ENCODE measurements at places on chromosomes 1 and 21. TPM values are rescaled to one million over a fixed set of nuclear protein-coding genes. Genes with fewer than 3 reads are reported as not detected.
A peak's percentile ranks its signal among the peaks of the same experiment; 100 is the strongest.

The GUCA2B gene
- total RNA-seq: not detected

The CLCNKA gene
- not detected for total RNA-seq

The TTC39A gene
- 0.40 TPM for total RNA-seq

- no peak for DNase-seq
These were observed 34.5 kb upstream of the NIBAN1 start for GRCh38 chr1:185008838-185009237.

DNA sequence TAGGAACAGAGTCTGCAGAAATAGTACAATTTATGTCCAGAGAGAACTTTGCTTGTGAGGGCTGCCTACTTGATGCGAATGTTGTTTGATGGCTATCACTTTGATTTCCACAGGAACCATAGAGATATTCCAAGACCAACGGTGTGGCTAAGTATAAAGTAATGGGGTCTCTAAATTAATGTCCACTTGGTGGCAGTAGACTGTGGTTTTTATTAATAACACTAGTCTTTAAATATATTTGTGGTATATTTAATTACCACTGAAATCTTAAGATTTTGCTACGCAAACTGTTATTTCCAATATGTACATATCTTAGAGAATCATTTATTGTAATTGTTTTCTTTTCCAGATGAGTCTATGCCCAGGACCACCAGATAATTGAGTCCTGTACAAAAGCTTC is 647.9 kb downstream of the PLA2G4A start:
- DNase-seq: no peak

- no peak for DNase-seq
These were observed 22.8 kb upstream of the TSPEAR start for GRCh38 chr21:44734026-44734745.

DNA sequence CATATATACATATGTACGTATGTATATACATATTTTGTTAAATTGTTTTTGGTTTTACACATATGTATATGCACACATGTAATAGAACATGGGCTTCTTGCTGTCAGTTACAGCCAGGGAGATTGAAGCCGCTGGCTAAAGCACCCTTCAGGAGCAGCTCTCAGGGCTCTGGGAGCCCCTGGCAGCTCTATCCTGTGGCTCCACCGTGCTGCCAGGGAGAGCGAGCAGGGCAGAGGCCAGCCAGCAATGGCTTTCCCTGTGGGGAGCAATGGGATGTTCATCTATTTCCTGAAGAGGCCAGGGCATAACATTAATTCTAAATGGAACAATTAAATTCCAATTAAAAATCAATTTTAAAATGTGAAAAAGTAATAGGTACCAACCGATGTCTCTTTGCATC is 102.9 kb downstream of the PSMG1 start:
- DNase-seq: no peak

GRCh38 chr1:147077081-147077480 is 95.2 kb downstream of the PRKAB2 start:
- no peak for DNase-seq

DNA sequence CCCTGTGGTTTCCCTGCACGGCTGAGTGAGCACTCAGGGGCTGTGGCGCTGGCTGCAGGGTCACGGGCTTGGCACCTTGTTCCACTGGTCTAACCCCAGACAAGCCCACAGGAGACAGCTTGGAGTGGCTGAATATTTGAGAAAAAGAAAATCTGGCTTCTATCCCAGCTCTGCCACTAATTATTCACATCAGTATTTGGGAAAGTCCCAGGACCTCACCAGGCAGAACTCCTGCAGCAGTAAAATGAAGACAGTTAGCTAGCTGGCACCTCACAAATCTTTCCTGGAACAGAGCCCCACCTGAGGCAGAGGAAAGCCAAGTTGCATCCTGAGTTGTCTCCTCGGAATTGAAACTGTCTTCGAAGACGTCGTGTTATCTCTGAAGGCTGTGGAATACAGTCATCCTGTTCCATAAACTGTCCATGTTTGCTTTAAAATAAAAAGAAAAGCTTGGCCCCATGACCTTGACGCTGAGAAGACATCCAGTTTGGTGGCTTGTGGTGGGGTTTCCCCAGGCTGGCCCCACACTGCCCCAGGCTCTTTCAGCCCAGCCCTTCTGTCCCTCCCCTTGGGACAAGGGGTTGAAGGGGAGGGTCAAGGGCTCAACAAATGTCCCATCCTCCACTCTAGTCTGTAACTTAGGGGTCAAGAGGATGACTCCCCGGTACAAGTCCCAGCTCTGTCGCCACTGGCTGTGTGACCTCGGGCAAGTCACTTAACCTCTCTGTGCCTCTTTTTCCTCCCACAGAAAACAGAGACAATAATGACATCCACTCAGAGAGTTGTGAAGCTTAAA is 93.8 kb upstream of the TMPRSS2 start:
- DNase-seq: peak; percentile 38

Measured in mammary epithelial cell (primary cell).